ENCODE measurements at places on chromosomes 11 and 22.

DNA sequence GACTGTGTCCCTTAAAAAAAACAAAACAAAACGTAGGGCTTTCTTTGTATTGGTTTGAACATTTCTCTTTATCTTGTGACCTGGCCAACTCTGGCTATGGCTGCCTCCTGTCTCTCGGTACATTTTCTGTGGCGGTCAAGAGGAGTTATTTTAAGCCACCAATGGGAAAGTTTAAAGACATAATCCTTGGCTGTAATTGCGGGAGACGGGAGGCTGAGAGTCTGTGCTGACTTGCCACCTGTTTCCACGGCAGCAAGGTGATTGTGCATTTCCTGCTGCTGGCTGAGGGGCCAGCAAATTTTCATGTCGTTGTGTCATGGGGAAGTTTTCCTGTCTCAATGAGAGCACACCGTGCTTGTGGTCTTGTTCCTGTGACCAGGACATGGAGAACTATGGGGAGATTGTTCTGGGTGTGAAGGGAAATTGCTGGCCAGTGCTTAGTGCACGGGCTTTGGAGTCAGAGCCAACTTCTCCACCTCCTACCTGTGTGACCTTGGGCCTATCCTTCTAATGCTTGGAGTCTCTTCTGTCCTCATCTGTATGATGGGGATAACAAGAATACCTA is 11.0 kb downstream of the PTPRJ start:
- DNase-seq, result no peak

- no peak for DNase-seq
These were observed 179.0 kb downstream of the SNX19 start for GRCh38 chr11:130737041-130737830.

DNA sequence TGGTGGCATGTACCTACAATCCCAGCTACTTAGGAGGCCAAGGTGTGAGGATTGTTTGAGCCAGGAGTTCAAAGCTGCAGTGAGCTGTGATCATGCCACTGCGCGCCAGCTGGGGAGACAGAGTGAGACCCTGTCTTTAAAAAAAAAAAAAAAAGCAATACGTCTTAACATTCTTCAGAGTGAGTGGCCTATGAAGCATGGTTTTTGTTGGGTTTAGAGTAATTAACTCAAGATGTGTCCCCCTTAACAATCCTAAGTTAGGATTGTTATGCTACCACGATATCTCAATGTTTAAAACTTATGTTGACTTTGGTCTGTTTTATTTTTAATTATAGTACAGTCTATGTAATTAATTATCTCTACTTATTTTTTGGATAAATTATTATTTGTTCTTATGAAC is 156.1 kb downstream of the HIPK3 start:
- no peak for DNase-seq

DNA sequence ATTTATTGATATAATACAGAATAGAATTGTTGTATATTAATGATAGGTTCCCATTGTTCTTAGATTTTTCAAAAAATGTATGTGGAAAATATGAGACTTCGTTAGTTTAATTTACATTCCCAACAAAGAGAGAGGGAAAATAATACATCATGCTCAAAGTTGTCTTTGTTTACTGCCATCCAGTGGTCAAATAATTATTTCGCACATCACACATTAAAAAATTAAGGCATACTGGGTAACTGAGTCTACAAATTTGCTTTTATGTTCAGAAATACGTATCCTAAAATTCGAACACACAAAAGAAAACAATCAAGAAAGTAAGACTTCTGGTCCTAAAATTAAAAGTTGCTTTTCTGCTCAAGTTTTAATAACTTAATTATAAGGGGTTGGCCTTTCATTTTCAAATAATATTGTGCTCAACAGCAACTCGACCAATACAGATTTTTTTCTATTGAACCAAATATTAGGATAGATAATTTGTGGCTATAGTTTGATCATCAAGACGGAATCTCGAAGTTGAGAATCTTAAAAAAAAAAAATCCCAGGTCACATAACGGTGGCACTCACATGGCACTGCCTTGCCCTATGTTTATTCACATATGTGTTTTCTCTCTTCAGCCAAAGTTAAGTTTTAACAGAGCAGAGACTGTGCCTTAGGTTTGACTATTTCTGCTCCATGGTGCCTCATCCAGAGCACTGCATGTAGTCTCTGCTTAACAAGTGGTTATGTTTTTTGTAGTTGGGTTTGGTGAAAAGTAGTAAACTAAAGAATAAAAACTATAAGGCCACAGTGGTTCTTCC is 12.3 kb downstream of the PDGFD start:
- DNase-seq, result no peak

DNA sequence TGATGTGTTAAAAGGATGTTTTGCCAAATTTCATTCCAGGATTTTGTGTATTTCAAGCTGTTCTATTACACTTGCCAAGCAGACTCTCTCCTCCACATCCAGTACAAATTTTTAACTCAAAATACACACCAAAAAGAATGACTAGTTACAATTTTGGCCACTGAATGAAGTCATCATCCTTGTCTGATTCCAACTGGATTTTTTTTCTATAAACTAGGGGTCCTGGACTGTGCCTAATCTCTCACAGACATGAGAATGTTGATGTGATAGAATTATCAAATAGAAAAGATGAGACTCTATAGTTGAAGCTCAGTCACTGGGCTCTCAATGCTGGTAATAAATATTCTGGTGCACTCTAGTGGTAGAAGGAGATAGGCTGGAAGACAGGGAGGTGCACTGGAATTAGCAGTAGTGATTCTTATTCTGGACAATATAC is 85.8 kb downstream of the FANCF start:
- DNase-seq, result no peak

- no peak for DNase-seq
These were observed 1.2 kb downstream of the GLB1L3 start for GRCh38 chr11:134277183-134278001.

DNA sequence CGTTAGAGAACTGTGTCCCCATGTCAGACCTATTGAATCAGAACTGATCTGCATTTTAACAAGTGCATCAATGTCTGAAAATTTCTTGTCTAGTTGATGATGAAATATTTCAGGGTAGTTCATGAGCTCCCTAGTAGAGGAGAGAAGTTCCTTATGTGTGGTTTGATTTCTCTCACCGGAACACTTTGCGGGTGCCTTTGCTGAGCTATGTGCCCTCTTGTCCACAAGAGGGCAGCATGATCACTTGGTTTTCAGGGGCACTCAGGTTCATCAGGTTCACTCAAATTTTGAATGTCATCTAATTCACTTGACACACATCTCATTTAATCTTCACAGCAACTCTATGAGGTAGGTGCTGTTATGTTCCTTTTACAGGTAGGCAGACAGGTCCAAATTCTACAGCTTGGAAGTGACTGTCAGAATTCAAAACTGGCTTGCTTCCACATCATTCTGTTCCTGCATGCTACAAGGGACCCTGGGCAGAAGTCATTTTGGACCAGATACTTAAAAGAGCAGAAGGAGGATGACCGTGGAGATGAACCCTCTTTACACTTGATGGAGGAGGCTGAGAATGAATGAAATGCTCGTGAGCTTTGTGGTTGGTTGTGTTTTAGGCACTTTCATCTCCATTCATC is 55.6 kb downstream of the P4HA3 start:
- DNase-seq, result no peak

GRCh38 chr11:128941573-128942271 is 949 bp downstream of the TP53AIP1 start:
- no peak for DNase-seq

Data from stimulated activated CD8-positive, alpha-beta memory T cell treated with anti-CD3 and anti-CD28 coated beads, Interleukin-4, amount 100 ng/mL, for 1 hour (primary cell).